Epithelial cell of proximal tubule (primary cell): ENCODE measurements at places on chromosomes 12 and 14.

DNA sequence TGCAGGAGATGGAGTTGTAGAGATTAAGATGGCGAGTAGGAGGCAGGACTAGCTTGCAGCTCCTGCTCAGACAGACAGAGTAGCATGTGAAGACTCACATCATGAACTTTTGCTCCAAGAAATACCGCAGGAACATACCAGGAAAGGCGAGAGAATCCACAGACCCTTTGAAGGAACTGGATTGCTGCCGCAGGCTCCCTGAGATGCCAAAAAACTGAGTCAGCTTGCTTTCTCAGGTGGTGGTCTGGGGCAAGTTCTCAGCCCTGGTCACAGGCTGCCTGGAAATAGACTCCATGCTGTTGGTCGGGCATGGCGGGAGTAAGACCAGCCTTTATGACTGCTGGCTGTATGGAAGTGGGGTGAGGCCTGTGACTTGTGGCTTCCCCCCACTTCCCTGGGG lies 163.6 kb upstream of the NAV3 start:
- DNase-seq, result no peak

GRCh38 chr12:47881051-47881450 lies 23.7 kb downstream of the VDR start:
- no peak for DNase-seq

GRCh38 chr14:63632932-63633514 lies 8.6 kb downstream of the WDR89 start:
- DNase-seq, result no peak

GRCh38 chr14:94269156-94269555 lies 23.9 kb downstream of the SERPINA10 start:
- no peak for DNase-seq

GRCh38 chr12:130577351-130577750 lies 138.7 kb downstream of the RIMBP2 start:
- no peak for DNase-seq
